Vagina (tissue), 2 donors: ENCODE measurements at places on chromosomes 5 and 9. TPM values are rescaled to one million over a fixed set of nuclear protein-coding genes. Genes with fewer than 3 reads are reported as not detected.

Gene LCN9
- not detected for total RNA-seq

Gene PLAC8L1
- total RNA-seq: not detected

Gene ELOVL7
- 3.9 TPM for total RNA-seq

- H3K27ac ChIP-seq: no peak overlapping the region
- no peaks in the 10 kb centered on the region for H3K27me3 ChIP-seq
- no peak overlapping the region for H3K4me3 ChIP-seq
- no peak for DNase-seq
- no peaks in the 10 kb centered on the region for H3K4me1 ChIP-seq
These were observed 314.4 kb downstream of the GADD45G start for GRCh38 chr9:89919171-89919681.

- peaks cover 95% of the 10 kb centered on the region for H3K4me1 ChIP-seq
- no peak for DNase-seq
- H3K36me3 ChIP-seq: no peaks in the 10 kb centered on the region
- no peak overlapping the region for H3K4me3 ChIP-seq
These were observed 21.7 kb downstream of the CXXC5 start for GRCh38 chr5:139669662-139670368.

GRCh38 chr5:5598547-5599113 is 176.2 kb downstream of the ICE1 start:
- no peaks in the 10 kb centered on the region for H3K36me3 ChIP-seq
- H3K27me3 ChIP-seq: no peaks in the 10 kb centered on the region
- DNase-seq: no peak
- no peaks in the 10 kb centered on the region for H3K4me1 ChIP-seq

GRCh38 chr5:76526950-76527583 is 96.1 kb downstream of the F2RL2 start:
- no peak for DNase-seq
- no peak overlapping the region for H3K4me3 ChIP-seq
- no peaks in the 10 kb centered on the region for H3K36me3 ChIP-seq
- H3K4me1 ChIP-seq: peaks cover 2% of the 10 kb centered on the region
- no peak overlapping the region for H3K27ac ChIP-seq

GRCh38 chr9:117430813-117431212 is 16.0 kb upstream of the ASTN2 start:
- H3K36me3 ChIP-seq: no peaks in the 10 kb centered on the region
- H3K27me3 ChIP-seq: no peaks in the 10 kb centered on the region
- DNase-seq: no peak
- no peak overlapping the region for H3K27ac ChIP-seq

GRCh38 chr5:1995491-1995890 is 112.8 kb upstream of the IRX4 start:
- no peaks in the 10 kb centered on the region for H3K4me1 ChIP-seq
- H3K36me3 ChIP-seq: no peaks in the 10 kb centered on the region
- no peak overlapping the region for H3K27ac ChIP-seq

- H3K27ac ChIP-seq: no peak overlapping the region
- H3K36me3 ChIP-seq: no peaks in the 10 kb centered on the region
- no peaks in the 10 kb centered on the region for H3K27me3 ChIP-seq
- H3K4me3 ChIP-seq: no peak overlapping the region
- no peak for DNase-seq
- peaks cover 61% of the 10 kb centered on the region for H3K4me1 ChIP-seq
These were observed 23.1 kb downstream of the IRF1 start for GRCh38 chr5:132467287-132467984.

- DNase-seq: no peak
- no peak overlapping the region for H3K4me3 ChIP-seq
- H3K36me3 ChIP-seq: no peaks in the 10 kb centered on the region
- no peaks in the 10 kb centered on the region for H3K27me3 ChIP-seq
These were observed 16.1 kb upstream of the SPIN1 start for GRCh38 chr9:88372103-88372654.

DNA sequence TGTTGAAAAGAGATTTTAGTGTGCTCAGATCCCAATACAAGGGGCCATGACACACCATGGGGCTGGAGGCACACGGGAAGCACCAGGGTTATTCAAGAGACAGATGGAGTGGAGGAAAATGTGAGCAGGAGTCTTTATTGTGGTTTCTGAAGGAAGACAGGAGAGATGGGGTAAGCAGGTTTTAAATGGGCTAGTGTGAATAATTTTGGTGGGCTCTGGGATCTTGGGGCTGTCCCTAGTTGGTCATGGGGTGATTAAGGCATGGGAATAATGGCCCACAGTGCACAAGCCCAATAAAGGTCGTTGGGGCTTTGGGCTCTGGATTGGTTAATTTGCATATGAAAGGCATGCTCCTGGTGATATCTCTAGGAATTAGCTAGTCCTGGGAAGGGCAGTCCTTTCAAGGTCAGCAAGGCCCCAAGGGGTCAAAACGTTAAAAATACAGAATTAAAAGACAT is 3.6 kb upstream of the SCGB3A2 start:
- no peaks in the 10 kb centered on the region for H3K27me3 ChIP-seq
- H3K27ac ChIP-seq: no peak overlapping the region
- DNase-seq: no peak
- H3K36me3 ChIP-seq: no peaks in the 10 kb centered on the region
- no peaks in the 10 kb centered on the region for H3K4me1 ChIP-seq

- H3K27ac ChIP-seq: no peak overlapping the region
- DNase-seq: no peak
- no peak overlapping the region for H3K4me3 ChIP-seq
These were observed 332.3 kb upstream of the KLF9 start for GRCh38 chr9:70746760-70747159.

- no peak for DNase-seq
- H3K4me3 ChIP-seq: no peak overlapping the region
- H3K27me3 ChIP-seq: no peaks in the 10 kb centered on the region
- no peaks in the 10 kb centered on the region for H3K36me3 ChIP-seq
- H3K27ac ChIP-seq: peak overlapping the region; percentile 4
These were observed 95.1 kb downstream of the TTC39B start for GRCh38 chr9:15211815-15212495.

DNA sequence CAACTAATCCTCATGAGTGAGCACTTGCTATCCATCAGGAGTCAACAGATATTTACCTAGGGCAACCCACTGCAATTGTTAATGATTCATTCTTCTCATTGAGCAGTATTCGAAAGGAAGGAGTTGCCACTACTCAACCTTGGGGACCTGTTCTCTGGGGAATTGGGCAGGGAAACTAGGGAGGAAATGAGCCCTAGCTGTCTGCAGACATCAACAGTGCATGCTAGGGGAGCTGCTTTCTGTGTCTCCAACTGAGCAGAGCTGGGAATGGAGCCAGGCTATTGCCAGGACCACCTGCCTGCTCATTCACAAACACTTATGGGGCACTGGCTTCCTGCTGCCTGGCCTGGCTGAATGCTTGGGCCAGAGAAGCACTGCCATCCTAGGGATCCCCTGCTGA is 183.4 kb downstream of the TMEM38B start:
- no peak overlapping the region for H3K4me3 ChIP-seq
- no peaks in the 10 kb centered on the region for H3K4me1 ChIP-seq
- no peak overlapping the region for H3K27ac ChIP-seq
